Lower lobe of right lung (tissue), 2 donors: ENCODE measurements at places on chromosomes 12 and 14. TPM values are rescaled to one million over a fixed set of nuclear protein-coding genes. Genes with fewer than 3 reads are reported as not detected.
A peak's percentile ranks its signal among the peaks of the same experiment; 100 is the strongest.

DNA sequence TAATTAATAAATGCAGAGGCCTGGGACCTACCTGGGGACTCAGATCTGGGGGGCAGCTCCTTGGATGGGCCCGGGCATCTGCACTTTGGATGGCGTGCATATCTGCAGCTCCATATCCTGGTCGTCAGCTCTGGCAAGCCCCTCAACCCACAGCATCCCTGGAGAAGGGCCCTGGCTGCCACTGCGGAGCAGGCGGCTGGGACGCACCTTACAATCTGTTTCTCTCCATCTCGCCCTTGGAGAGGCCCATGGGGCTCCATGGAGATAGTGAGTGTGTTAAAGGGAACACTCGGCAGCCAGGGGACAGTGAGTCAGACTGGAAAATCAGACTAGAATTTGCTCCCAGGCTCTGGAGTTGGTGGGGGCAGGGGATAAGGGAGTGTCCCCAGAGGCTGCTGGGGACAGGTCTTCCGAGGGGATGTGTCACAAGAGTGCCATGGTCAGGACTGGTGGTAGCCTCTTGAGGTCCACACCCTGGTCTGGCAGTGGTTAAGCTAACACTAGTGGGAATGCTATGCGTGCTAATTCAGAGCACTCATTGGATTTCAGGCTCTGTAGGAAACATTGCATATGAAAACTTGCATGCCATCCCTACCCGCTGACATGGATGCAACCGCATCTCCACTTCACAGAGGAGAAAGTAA, 21.5 kb downstream of the RFLNA start:
- no peak overlapping the region for H3K27ac ChIP-seq
- H3K4me3 ChIP-seq, result no peak overlapping the region
- no peak for DNase-seq
- no peaks in the 10 kb centered on the region for H3K27me3 ChIP-seq

GRCh38 chr12:109244073-109244472, 65.0 kb downstream of the FOXN4 start:
- H3K4me1 ChIP-seq, result no peaks in the 10 kb centered on the region
- H3K36me3 ChIP-seq, result peaks cover 88% of the 10 kb centered on the region
- H3K27ac ChIP-seq, result no peak overlapping the region
- no peak for DNase-seq
- H3K27me3 ChIP-seq, result no peaks in the 10 kb centered on the region

GRCh38 chr14:24231263-24232120, 675 bp downstream of the NEDD8 start:
- peak overlapping the region; percentile 83 for H3K4me3 ChIP-seq
- DNase-seq, result no peak
- peaks cover 39% of the 10 kb centered on the region for H3K36me3 ChIP-seq
- no peaks in the 10 kb centered on the region for H3K27me3 ChIP-seq
- peak overlapping the region; percentile 91 for H3K27ac ChIP-seq

The PLEKHH1 gene
- 4.6 TPM for total RNA-seq

GRCh38 chr14:101125719-101126651, 222.5 kb upstream of the RTL1 start:
- H3K27ac ChIP-seq, result no peak overlapping the region
- DNase-seq, result no peak
- H3K4me3 ChIP-seq, result no peak overlapping the region
- H3K36me3 ChIP-seq, result no peaks in the 10 kb centered on the region
- no peaks in the 10 kb centered on the region for H3K4me1 ChIP-seq

GRCh38 chr12:62123721-62124203, 136.4 kb upstream of the USP15 start:
- no peaks in the 10 kb centered on the region for H3K36me3 ChIP-seq
- no peaks in the 10 kb centered on the region for H3K27me3 ChIP-seq
- no peak for DNase-seq
- no peak overlapping the region for H3K4me3 ChIP-seq
- no peaks in the 10 kb centered on the region for H3K4me1 ChIP-seq

DNA sequence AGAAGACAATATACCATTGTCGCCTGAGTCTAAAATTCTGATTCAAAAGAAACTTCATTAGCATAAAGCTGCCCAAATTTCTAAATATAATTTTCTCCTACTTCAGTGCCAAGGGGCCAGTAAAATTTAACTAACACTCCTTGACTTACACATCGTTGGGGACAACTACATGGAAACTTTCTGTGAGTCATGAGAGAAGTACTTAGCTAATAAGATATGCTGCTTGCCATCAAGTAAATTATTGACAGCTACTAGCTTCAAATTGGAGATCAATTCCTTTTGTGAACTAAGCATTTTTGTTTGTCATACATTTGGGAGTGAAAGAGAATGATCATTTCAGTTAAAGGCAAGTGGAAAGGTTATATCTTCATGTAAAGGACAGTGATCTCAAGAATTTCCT, 373.3 kb downstream of the MDGA2 start:
- DNase-seq, result no peak
- no peak overlapping the region for H3K4me3 ChIP-seq
- no peaks in the 10 kb centered on the region for H3K27me3 ChIP-seq
- H3K4me1 ChIP-seq, result no peaks in the 10 kb centered on the region
- H3K36me3 ChIP-seq, result no peaks in the 10 kb centered on the region

- peaks cover 42% of the 10 kb centered on the region for H3K36me3 ChIP-seq
- no peak overlapping the region for H3K27ac ChIP-seq
- H3K4me1 ChIP-seq, result peaks cover 13% of the 10 kb centered on the region
These were observed 23.9 kb downstream of the STX2 start for GRCh38 chr12:130815028-130815741.

The TCL1B gene
- not detected for total RNA-seq

The SLC15A4 gene
- 30.0 TPM for total RNA-seq

DNA sequence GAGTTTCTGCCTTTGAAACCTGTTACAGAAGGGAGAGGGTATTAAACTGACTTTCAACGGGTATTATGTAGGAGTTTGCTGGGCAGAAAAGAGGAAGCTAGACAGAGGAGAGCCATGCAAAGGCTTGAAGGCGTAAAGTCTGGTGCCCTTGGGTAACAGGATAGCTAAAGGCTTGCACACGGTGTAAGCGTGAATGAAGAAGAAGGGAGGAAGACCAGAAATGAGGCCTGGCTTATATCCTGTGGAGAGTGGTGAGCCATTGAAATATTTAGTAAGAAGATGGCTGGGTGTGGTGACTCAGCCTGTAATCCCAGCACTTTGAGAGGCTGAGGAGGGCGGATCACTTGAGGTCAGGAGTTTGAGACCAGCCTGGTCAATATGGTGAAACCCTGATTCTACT, 22.6 kb downstream of the SUDS3 start:
- H3K4me3 ChIP-seq, result no peak overlapping the region
- H3K27ac ChIP-seq, result no peak overlapping the region
- no peaks in the 10 kb centered on the region for H3K27me3 ChIP-seq
- no peak for DNase-seq

DNA sequence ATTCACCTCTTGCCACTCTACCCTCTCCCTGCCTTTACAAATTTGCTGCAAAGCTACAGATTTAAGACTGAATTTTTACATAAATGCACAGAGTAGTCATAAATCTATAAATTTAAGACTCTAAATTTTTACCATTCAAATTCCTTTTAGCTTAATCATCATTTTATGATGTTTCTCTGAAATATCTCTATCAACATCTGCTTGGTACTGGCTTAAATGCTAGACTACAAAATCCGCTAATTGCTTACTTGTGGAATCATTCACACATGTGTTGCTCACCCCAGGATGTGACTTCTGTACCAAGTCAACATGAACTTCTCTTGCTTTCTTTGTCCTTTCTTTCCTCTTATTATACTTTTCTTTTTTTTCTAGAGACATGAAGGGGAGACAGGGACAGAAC, 109.2 kb downstream of the GALC start:
- H3K27me3 ChIP-seq, result no peaks in the 10 kb centered on the region
- H3K36me3 ChIP-seq, result no peaks in the 10 kb centered on the region
- no peak overlapping the region for H3K27ac ChIP-seq
- no peak overlapping the region for H3K4me3 ChIP-seq
- H3K4me1 ChIP-seq, result no peaks in the 10 kb centered on the region
- DNase-seq, result no peak

DNA sequence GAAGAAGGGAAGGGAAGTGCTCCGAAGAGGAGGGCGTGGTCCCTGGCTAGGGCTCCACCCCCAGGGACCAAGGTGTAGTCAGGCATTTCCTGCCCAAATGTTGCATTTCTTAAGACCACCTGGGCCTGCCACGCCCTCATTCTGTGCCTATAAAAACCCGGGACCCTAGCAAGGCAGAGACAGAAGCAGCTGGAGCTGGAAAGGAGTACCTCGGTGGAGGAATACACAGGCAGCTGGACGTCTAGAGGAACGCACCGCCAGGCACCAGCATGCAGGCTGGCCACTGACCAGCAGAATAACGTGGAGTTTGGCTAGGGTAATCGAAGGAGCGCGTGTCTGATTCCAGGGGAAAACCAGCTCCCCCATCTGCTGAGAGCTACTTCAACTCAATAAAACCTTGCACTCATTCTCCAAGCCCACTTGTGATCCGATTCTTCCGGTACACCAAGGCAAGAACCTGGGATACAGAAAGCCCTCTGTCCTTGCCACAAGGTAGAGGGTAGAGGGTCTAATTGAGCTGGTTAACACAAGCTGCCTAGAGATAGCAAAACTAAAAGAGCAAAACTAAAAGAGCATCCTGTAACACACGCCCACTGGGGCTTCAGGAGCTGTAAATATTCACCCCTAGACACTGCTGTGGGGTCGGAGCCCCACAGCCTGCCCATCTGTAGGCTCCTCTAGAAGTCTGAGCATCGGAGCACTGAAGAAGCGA, 21.0 kb downstream of the CFL2 start:
- peak; percentile 64 for DNase-seq
- H3K4me3 ChIP-seq, result peak overlapping the region; percentile 46
- no peaks in the 10 kb centered on the region for H3K27me3 ChIP-seq
- H3K36me3 ChIP-seq, result no peaks in the 10 kb centered on the region

DNA sequence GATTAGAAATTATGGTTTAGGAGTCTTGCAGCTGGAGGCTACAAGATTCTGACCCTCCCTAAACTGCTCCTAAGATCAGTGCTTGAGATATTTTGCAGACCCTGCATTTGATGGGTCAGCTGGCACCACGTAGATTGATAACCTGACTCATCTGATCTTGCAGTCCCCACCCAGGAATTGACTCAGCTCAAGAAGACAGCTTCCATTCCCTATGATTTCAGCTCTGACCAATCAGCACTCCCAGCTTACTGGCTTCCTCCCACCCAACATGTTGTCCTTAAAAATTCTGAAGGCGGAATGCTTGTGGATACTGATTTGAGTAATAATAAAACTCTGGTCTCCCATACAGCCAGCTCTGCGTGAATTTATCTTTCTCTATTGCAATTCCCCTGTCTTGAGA, 23.2 kb upstream of the MTHFD1 start:
- H3K4me3 ChIP-seq, result no peak overlapping the region
- DNase-seq, result no peak
- H3K36me3 ChIP-seq, result no peaks in the 10 kb centered on the region
- no peaks in the 10 kb centered on the region for H3K27me3 ChIP-seq
- no peak overlapping the region for H3K27ac ChIP-seq

The ERBB3 gene
- total RNA-seq, result 80.5 TPM

- no peak for DNase-seq
- H3K27ac ChIP-seq, result no peak overlapping the region
These were observed 40.3 kb upstream of the MEG3 start for GRCh38 chr14:100785626-100786025.

DNA sequence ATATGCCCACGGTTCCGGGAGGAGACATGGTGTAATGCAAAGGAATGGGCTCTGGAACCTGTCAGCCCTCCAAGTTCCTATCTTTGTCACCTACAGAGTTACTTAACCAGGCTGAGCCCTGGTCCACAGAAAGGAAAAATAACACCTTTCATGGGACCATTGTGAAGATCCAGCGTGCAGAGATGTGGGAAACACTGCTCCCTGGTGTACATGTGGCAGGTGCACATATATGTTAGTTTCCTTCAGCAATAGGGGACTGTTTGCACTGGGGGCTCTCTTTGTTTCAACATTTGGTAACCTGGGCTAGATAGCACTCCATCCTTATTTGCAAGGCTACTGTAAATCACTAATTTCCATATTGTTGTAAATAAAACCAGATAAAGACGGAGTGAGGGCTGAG, 72.3 kb downstream of the ANO2 start:
- no peak for DNase-seq
- peaks cover 4% of the 10 kb centered on the region for H3K36me3 ChIP-seq
- no peak overlapping the region for H3K27ac ChIP-seq
- no peak overlapping the region for H3K4me3 ChIP-seq
- H3K4me1 ChIP-seq, result no peaks in the 10 kb centered on the region
- H3K27me3 ChIP-seq, result no peaks in the 10 kb centered on the region

DNA sequence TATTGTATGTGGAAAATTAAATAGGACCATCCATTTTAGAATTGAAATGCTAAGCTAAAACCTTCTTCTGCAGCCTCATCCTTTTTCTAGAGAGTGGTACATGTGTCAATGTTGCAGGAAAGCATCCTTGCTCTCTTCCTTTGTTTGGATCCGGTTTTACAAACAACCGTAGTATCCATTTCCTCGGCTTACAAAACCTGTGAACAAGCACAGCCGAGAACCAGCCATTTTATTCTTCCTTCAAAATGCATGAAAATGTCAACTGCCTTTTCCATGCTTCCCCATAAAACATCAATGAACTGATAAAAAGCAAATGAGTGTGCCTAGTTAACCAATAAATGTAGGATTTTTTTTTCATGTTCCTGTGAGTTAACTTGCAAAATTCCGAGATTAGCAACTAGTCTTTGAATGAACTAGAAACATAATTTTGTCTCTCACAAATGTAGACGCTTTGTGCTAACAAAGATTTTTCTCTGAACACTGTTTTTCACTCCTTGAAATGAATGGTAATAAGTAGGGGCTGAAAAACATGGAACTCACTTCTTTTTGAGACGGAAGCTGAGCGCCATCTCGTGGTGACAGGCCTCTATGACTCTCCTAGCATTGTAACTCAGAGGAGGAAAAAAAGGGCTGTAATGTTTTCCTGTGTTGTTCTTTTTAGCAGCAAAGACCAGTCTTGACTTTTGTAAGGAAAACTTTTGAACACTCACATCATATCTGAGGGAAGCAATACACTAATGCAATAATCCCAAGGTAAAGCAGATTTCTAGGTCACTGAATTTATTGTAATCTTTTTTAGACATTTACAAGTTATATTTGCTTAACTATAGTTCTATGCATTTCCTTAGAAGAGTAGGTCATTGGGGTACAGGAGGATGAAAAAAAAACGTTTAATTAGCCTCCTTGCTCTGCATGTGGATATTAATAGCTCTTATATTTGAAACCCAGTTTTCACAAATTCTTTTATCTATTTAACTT, 157.4 kb upstream of the FOXG1 start:
- H3K27ac ChIP-seq, result no peak overlapping the region
- peak; percentile 50 for DNase-seq
- H3K27me3 ChIP-seq, result no peaks in the 10 kb centered on the region
- no peaks in the 10 kb centered on the region for H3K4me1 ChIP-seq
- no peaks in the 10 kb centered on the region for H3K36me3 ChIP-seq

GRCh38 chr12:75872762-75873161, 158.8 kb downstream of the PHLDA1 start:
- no peaks in the 10 kb centered on the region for H3K4me1 ChIP-seq
- H3K4me3 ChIP-seq, result no peak overlapping the region
- DNase-seq, result no peak
- H3K36me3 ChIP-seq, result no peaks in the 10 kb centered on the region
